ENCODE measurements at places on chromosomes 16 and 17.

DNA sequence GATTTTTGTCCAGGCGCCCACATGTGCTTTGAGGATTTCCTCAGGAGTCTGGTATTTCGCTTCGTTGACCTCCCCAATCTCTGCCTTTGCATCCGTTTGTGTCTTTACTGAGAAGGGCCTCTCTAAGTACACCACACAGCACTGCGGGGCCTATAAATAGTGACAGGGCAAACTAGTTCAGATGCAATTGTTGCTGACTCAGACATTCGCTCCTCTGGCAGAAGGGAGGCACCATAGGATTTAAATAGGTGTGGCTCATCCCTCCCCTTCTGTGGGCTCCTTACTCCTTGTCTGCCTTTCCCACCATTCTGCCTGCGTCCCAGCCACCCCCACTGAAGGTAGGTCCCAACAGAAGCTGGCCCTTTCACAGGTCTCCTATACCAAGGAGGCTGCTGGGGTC is 192.3 kb downstream of the SHISA9 start:
- no peak for DNase-seq

GRCh38 chr17:5299383-5299782 is 17.3 kb downstream of the RABEP1 start:
- no peak for DNase-seq

DNA sequence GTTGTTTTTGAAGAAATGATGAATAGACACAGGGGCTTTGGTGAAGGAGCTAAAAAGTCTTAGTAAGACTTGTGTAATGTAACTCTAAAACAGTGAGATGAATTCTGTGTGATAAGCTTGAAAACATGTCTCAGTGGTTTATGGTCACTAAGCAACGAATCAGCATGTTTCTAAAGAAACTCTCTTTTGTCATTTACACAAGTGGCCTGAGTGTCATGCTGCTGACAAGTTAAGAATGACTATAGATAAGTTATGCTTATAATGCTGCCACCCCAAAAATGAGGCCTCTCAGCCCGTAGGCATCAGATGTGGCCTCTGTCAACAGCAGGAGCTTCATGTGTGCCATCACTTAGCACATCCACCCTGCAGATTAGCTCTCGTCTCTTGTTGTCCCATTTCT is 8.7 kb downstream of the COX10 start:
- DNase-seq: no peak

DNA sequence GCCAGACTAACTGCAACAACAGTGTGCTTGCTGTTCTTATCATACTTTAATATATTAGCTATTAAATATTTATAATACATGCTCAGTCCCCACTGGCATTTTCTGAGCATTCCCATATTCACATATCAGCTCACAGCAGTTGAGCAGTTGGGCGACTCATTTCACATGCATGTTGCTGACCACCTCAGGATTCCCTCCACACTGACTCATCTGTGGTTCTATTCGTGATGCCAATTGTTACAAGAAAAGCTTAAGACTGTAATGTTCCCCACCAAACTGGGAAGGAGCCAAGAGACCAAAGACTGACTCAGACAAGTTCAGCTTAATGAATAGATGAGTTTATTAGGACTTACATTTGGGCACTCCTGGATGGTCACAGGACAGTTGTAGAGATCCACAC is 100.3 kb upstream of the KIF2B start:
- DNase-seq: no peak

DNA sequence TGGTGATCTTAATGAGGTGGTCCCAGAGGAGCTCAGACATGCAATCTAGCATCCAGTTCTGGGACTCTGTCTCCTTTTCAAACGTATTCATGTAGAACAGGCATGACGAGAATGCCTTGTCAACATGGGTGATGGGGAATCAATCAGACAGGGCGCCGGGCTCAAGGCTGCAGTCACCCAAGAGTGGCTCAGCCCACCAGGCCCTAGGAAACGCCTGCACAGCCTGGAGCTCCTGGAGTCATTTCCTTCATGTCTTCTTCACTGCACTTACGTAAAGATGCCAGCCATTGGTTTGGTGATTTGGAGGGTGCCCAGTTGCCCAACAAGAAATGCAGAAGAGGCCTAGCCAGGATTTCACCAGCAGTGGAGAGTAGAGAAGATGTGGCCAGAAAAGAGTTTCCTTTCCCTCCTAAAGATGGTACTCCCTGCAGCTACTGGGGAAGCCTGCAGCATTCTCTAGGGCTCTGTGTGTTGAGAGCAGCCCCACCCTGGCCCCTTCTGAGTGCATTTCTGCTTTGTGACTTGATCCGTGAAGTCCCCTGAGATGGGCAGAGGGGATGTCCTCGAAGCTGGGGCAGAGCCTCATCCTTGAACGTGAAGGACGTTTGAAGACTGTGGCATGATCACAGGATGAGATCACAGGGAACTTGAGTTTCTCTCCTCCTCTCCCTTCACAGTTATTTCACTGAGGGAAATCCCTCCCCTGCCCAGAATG is 24.0 kb upstream of the STH start:
- DNase-seq: no peak

- DNase-seq: no peak
Measured at GRCh38 chr17:62126292-62126691, 61.2 kb upstream of the MED13 start.

DNA sequence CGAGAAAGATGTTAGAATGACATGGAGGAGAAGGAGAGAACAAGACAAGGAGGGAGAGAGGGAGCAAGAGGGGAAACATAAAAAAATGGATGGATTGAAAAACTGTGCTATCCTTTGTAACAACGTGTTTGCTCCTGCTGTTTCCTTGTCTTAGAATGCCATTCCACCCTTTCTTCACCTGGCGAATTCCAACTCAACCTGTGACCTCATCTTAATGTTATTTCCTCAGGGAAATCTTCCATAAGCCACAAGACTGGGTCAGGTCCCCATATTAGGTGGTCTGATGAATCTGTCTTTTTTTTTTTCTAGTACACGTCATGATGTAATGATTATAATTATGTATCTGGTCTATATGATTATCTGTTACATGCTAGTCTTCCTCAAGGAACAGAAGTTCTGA is 195.0 kb upstream of the MAF start:
- no peak for DNase-seq

DNA sequence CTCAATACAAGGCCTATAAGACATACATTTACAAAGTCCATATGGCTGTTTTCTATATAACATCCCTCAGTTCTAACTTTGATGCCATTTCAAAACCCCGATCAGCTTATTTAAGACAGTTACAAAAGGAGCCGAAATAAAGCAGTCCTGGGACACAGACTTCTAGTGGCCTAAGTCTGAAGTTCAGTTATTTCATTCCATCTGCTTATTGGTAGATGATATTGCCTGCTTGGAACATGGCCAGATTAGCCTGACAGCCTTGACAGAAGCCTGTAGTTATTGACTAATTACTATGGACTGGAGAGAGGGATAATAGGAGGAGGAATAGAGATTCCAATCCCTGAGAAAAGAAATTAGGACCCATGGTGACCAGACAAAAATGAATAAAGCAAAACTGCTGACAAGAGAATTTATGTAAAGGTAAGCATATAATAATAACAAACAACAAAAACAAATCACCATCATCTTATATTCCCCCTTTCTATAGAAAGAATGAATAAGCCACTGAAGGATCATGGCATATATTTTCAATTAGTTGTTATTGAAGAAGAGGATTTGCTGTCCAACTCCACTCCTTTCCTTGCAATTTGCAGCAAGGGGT is 206.3 kb upstream of the TOM1L1 start:
- no peak for DNase-seq

DNA sequence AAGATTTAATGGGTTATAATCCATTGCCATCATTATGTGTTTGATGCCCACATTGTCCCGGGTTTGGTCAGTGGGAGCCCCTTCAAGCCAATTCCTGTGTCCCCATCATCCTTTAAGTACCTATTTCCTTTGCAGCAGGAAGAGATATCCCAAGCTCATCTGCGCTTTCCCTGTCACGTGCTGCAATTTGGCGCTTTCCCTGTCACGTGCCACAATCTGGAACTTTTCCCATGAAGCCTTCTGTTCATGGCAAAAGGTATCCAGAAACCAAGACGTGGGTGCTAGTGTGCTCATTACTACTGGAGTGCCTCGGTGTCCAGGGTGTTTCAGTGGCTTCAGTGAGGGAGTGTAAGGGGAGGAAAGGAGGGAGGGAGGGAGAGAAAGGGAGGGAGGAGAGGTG is 168.5 kb downstream of the NPIPB11 start:
- no peak for DNase-seq

DNA sequence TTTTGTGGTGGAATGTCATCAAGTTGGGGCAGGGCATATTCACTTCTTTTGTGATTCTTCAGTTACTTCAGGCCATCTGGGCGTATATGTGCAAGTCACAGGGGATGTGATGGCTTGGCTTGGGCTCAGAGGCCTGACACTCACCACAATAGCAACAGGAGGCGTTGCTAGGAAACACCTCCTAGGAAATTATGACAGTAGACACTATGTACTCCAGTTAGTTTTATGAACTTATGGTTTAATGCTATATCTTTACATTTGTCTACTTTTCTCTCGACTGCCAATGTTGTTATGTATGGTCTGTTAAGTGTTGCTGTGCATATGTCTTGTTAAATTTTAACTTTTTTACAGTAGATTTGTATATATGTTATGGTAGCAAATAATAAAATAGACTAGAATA is 788.7 kb upstream of the GOT2 start:
- DNase-seq: no peak

GRCh38 chr17:82177761-82178498 is 34.7 kb downstream of the CCDC57 start:
- no peak for DNase-seq

- no peak for DNase-seq
Measured at GRCh38 chr17:37718324-37719048, 26.4 kb downstream of the HNF1B start.

DNA sequence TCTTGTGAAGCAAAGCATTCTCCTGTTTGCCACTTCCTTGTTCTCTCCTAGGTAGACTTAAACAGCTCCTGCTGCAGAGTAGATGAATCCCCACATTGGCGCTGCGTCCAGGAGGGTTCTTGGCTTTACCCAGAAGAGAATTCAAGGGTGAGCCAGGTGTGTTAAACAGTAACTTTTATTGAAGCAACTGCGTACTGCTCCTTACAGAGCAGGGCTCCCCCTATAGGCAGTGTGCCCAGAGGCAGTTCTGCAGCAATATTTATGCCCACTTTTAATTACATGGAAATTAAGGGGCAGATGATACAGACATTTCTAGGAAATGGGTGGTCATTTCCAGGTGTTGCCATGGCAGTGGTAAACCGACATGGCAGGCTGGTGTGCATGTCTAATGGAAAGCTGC is 987.6 kb upstream of the RBFOX1 start:
- no peak for DNase-seq

GRCh38 chr16:638836-639235 is 2.7 kb upstream of the METTL26 start:
- no peak for DNase-seq

GRCh38 chr16:51443934-51444333 is 292.9 kb upstream of the SALL1 start:
- DNase-seq: no peak

DNA sequence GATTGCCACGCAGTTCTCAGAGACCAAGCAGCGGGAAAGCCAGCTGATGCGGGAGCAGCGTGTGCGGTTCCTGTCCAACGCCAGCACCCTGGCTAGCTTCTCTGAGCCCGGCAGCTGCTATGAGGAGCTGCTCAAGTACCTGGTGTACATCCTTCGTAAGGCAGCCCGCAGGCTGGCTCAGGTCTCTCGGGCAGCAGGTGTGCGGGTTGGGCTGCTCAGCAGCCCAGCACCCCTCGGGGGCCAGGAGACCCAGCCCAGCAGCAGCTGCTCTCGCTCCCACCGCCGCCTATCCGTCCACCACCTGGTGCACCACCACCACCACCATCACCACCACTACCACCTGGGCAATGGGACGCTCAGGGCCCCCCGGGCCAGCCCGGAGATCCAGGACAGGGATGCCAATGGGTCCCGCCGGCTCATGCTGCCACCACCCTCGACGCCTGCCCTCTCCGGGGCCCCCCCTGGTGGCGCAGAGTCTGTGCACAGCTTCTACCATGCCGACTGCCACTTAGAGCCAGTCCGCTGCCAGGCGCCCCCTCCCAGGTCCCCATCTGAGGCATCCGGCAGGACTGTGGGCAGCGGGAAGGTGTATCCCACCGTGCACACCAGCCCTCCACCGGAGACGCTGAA is 15.2 kb downstream of the CACNA1G start:
- DNase-seq: no peak

GRCh38 chr16:1780677-1781072 is 1.7 kb downstream of the SPSB3 start:
- DNase-seq: no peak

- DNase-seq: no peak
Measured at GRCh38 chr16:54397190-54397835, 110.7 kb upstream of the IRX3 start.
